Bronchial epithelial cell (primary cell): ENCODE measurements at places on chromosomes 6 and 20. TPM values are rescaled to one million over a fixed set of nuclear protein-coding genes. Genes with fewer than 3 reads are reported as not detected.

GRCh38 chr6:81326881-81327561 lies 425.5 kb downstream of the TENT5A start:
- DNase-seq: no peak

DNA sequence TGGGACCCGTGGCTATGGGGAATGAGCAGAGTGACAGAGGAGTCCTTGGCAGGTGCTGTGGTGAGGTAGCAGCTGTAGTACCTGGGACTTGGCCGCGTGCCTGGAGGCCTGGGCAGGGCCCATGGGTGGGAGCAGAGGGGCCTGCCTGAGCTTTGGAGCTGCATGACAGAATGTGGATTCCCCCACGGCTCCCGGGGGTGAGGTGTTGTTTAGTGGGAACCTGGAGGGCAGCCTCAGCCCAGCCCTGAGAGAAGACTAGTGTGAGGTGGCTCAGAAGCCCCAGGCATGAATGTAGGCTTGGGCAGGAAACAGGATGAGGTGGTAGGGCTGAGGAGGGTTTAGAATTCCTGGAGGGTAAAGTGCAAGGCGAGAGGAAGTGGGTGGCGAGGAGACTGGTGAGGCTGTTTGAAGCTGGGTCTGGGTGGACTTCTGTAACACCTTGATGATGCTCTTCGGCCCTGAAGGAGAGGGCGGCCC lies 86.5 kb upstream of the SCP2D1 start:
- peak; percentile 20 for DNase-seq

- no peak for DNase-seq
Observed at GRCh38 chr6:121844898-121845297, 409.5 kb downstream of the GJA1 start.

The NQO2 gene
- total RNA-seq: 20.5 and 39.4 TPM in 2 replicates

DNA sequence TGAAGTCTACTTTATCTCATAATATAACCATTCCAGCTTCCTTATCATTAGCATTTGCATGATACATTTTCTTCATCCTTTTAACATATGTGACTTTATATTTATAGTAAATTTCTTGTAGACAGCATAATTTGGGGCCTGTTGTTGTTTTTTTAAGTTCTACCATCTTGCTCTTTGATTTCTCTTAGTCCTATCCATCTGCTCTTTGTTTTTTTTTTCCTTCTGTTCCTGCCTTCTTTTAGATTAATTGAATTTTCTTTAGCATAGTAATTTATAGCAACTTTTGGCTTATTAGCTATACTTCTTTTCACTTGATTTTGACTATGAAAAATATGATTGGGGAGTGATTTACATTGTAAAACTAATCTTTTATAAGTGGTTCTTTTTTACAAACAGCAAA lies 19.2 kb upstream of the FABP7 start:
- DNase-seq: no peak

GRCh38 chr6:107488875-107489635 lies 862 bp upstream of the SOBP start:
- DNase-seq: no peak

GRCh38 chr6:75893776-75894152 lies 144.7 kb downstream of the MYO6 start:
- no peak for DNase-seq

- no peak for DNase-seq
Observed at GRCh38 chr20:64232794-64233193, 22.8 kb upstream of the PCMTD2 start.

DNA sequence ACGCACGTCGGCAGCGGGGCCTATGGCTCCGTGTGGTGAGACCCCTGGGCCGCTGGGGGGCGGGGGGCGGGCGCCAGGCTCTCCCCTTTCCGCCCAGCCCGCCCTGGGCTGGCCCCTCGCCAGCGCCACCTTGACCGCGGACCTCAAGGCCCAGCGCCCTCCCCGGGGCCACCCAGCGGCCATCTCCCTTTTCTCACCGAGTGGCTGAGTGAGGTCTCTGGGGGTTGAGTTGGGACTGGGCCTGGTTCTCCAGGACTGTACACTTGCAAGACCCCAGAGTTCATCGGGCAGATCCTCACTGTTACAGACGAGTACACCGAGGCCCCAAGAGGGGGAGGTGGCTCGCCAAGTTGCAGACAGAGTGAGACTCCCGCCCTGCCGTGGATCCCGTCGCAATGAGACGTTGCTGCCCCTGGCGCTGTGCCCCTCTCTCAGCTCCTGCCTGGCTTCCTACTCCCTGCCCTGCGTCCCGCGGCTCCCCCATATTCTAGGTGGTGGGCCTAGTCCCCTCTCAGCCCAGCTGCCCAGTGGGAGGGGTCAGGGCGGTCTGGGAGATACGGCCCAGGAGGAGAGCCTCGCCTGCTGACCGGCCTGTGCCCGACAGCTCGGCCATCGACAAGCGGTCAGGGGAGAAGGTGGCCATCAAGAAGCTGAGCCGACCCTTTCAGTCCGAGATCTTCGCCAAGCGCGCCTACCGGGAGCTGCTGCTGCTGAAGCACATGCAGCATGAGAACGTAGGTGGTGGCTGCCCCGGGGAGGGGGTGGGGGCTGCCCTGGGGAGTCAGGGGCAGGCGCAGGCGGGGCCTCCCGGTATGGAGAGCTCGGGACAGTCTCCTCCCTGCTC lies 576 bp downstream of the MAPK13 start:
- DNase-seq: no peak
